Activated T-helper 9 cell treated with anti-CD3 and anti-CD28 coated beads, Interleukin-2, amount 50 U/mL, for 16 hours (primary cell): ENCODE measurements at places on chromosomes 5 and 9.

DNA sequence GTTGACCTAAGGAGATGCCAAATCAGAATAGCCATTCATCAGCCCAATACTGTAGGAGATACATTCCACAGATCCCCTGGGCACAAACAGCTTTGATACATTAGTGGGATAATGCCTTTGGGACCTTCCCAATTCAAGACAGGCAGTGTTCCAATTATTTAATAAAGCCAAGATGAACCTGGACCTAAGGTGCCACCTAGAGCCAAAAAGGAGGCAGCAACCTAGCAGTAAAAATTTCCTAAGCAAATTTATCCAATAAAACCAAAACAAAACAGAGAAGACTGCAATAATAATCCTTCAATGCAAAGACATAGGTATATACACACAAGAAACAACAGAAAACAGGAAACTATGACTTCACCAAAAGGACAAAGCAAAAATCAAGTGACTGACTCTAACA is 253.0 kb downstream of the HINT1 start:
- DNase-seq = no peak

GRCh38 chr5:111930905-111931461 is 174.0 kb upstream of the NREP start:
- no peak for DNase-seq

DNA sequence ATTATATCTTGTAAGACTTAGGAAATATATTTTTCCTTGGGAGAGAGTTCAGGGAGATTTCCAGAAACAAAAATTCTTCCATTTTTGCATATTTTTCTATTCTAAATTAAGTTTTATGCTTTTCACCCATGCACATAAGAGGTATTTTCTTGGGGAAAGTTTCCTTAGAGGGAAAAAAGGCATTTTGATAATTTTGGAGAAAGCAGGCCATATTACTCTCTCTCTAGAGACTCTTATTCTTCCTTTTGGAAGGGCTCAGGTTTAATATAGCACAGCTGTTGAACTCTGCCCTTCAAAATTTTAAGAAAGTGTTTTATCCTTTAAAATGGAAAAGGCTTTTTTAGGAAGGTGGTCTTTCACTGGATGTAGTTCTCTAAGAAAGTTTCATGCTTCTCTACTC is 8.0 kb downstream of the NDUFS4 start:
- DNase-seq = no peak

DNA sequence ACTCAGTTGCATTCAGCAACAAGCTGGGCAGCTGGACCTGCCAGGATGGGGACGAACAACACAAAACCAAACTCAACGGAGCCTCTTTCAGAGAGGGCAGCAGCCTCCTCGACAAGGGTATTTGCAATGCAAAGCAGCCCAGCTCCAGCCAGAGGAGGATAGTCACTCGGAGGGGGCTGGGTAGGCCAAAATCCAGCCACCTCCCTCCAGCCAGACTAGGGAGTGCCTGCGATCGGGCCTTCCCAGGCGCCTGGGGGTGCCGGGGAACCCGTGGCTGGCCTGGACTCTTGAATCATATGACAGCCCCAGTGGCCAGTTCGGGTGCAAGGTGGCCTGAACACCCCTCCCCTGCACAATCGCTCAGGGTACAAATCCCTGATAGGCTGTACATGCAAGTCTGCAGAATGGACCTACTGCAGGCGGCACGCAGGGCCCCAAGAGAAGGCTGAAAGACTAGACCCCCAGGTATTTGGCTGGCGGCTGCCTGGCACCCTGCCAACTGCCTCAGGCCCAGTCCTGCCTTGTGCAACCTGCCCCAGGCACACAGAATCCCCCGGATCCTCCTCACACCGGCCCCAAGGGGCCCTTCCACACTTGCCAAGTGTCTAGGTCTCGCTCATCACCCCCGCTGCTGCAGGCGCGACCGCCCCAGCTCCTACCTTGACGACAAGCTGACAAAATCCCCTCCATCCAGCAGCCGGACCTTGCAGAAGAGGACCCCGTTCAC is 1.3 kb downstream of the EEIG1 start:
- no peak for DNase-seq

DNA sequence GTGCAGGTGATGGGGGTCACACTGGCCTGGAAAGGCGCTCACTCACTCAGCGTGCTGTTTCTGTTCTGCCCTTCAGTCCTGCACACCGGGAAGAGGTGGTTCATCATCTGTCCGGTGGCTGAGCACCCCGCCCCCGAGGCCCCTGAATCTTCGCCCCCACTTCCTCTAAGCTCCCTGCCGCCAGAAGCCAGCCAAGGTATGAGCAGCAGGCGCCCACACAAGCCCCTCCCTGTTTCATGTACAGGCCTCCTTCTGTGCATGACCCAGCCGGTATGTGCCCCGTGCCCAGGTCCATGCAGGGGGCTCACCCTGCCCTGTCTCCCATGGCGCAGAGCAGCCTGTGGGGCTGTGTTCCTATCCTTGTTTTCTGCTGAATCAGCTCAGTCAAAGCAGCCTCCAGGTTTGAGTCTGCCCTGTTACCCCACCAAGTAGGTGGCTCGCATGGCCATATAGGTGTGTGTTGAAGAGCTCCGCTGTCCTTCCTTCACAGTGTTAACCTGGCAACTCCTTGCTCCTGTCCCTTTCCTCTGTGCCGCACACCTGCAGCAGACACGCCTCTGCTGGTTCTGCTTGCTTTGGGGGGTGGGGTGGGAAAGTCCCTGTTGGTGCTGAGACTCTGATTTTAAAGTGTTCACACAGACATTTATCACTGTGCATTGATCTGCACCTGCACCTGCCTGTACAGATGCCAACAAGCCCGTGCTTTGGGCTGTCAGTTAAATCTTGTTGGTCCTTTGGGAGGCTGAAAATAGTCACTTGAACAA is 84.8 kb downstream of the WNK2 start:
- no peak for DNase-seq

DNA sequence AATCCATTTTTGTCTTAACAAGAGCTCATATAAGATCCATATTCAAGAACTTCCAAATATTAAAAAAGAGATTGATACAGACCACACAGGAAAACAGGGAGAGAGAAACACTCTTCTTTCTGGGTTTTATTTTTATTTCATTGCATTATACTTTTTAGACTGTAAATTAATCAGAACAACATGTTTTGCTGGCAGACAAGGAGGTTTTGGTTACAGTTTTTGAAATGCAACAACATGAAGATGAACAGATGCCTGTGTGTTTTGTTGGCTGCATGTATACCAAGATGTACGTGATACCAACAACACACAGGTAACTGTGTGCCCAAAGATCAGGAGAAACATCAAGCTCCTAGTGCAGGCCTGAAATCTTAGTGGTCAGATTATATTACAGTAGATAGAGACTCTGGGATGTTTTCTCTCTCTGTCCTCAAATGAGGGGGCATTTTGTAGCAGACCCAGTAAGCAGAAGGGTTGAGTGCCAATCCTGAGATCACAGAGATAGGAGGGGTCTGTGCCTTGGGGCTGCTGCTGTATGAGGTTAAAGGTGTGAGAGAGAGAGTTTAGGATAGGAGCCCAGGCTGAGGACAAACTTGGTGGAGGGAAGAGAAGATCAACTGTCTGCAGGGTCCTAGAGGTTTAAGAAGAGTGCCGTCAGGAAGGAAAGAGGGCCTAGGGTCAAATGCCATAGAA is 152.2 kb downstream of the DCP2 start:
- DNase-seq = no peak

GRCh38 chr5:73902327-73903051 is 276.5 kb downstream of the ARHGEF28 start:
- DNase-seq = no peak

DNA sequence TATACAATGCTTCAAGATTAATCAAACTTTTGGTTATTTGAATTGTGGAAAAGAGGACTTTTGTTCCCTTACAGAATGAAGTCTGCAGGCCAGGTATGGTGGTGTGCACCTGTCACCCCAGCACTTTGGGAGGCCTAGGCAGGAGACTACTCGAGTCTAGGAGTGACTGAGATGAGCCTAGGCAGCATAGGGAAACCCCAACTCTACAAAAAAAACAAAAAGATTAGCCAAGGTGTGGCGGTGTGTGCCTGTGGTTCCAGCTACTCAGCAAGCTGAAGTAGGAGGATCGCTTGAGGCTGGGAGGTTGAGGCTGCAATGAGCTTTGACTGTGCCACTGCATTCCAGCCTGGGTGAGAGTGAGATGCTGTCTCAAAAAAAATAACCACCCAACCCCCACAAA is 9.3 kb downstream of the CCNH start:
- no peak for DNase-seq

DNA sequence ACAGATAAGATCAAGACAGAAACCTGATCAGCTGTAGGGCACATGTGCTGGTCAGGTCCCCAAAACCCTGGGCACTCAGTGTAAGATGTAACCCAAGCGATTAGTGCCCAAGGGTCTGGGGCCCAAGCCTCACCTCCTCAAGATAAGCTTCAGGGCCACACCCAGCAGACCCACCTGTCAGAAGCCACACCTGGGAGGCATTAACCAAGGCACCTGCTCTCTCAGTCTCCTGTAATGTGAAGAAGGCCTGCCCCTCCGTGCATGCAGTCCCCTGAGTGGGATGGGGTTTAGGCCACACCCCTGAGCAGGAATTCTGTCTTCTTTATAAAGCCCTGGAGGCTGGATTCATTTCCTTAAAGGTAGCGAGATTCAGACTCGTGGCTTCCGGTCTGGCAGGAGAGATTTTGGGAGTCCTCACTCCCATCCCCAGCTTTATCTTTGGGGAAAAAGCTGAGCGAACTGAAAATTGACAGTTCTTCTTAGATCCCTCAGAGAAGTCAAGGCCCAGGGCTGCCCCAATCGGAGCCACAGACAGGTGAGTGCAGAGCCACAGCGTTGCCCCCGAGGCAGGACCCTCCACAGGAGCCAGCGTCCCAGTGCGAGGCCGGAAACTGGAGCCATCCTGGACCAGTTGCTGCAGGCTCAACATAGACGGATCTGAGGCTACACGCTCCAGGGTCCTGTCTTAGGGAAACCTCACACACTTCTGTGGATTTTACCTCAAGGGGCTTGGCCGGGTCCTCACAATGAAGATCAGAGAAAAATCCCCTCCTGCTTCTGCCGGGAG is 357.6 kb upstream of the IRX4 start:
- DNase-seq = no peak

- DNase-seq = no peak
These were observed 56.5 kb upstream of the FSD1L start for GRCh38 chr9:105391288-105391687.

GRCh38 chr5:180159756-180160155 is 49.3 kb downstream of the RASGEF1C start:
- DNase-seq = no peak

DNA sequence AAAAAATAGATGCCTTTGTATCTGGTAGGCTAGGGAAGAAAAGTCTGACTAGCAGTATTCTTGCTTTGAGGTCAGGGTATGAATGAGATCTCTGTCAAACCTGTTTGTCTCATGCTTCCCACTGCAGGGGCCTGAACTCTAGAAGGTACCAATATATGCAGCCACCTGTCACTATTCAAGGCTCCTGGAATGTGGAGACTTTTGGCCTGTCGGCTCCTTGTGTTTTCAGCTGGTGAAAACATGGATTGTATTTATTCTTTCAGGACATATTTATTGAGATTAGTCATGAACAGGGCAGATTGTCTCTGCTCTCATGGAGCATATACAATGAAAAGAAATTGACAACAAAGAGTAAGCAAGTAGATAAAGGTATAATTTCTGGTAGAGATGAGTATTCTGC is 255.8 kb downstream of the ARHGAP26 start:
- DNase-seq = no peak

DNA sequence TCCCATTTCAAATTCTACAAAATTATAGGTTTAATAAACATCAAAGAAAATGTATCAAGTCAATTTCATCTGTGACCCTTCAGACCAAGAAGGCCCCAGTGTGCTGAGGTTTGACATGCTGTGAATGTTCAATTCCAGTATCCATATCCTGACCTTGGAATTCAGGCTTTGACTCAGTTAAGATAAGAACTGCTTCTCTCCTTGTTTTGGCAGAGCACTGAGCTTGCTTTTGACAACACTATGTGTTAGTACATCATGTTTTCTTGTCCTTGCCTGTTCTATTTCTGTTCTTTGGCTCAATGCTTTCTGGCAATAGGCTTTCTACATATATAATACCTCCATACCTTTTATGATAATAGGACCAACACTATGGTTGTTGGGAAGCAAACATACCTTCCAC is 105.6 kb downstream of the PLCXD3 start:
- DNase-seq = no peak

DNA sequence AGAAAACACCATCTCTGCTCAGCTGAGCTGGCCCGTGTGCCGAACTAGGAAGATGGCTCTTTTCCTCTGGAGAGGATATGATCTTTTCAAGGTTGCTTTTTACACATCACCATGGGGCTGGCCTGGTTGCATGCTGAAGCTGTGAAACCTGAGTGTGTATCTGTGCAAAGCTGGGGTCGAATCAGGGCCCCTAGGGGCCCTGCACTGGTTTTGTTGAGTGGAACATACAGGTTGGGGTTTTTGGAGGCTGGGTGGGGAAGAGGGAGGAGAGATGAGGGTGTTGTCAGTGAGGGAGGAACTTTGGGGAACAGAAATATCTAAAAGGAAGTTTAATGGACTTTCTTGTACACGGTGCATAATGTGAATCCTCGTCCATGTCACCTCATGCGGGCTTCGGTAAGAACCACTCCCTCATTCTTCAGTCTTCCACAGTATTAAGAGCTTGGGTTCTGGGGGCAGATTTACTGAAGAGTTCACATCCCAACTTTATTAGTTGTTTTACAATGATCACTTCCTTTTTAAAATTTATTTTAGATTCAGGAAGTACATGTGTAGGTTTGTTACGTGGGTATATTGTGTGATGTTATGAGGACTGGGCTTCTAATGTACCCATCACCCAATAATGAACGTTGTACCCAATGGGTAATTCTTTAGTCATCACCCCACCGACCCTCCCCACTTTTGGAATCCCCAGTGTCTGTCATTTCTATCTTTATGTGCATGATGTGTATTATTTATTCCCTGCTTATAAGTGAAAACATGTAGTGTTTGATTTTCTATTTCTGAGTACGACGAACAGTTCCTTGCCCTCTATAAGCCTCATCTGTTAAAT is 238.2 kb downstream of the NR3C1 start:
- no peak for DNase-seq

DNA sequence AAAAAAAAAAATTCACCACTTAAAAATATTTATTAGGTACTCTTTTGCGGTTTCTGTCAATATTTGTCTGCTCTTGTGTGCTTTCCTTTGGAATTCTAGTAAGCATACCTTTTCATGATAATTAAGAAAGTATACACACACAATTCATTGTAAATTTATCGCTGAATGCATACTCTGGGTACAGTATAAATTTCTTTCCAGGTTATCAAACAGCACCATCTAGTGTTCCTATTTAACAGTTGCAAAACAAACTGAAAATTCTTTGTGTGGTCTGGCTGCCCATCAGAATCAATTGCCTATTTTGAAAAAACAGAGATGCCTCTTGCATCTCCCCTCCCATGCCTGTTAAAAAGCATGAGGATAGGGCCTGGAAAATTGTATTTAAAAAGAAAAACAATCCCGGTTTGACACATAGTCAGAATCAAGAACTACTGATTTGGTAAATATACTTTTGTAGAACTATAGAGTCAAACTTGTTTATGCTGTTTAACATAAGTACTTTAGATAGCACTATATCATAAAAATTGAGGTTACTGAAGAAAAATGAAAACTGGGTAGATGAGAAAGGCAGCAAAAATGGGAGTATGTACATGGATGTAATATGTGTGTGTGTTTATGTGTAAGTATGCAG is 16.2 kb downstream of the PGGT1B start:
- DNase-seq = no peak

- no peak for DNase-seq
These were observed 92.3 kb downstream of the STRBP start for GRCh38 chr9:123175854-123176629.

GRCh38 chr5:24643156-24643555 is 1.6 kb downstream of the CDH10 start:
- no peak for DNase-seq
